ENCODE measurements at places on chromosomes 2 and 18.
A peak's percentile ranks its signal among the peaks of the same experiment; 100 is the strongest.

DNA sequence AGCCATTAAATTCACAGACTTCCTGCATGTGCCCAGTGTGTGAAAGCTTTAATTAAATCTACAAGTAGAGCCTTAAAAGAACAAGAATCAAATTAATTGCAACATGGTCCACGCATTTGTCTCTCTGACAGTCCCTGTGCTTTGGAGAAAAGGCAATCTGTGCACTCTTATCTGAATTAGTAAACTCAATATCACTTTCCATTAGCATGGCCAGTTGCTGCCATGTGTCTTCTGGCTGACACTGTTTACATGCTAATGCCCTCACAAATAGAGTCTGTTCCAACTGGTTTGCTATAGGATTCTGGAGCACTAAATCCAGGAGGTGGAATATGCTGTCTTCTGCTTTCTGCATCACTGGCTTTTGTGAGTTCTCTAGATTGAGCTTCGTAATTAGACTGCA, 434.5 kb upstream of the RAB12 start:
- no peak for DNase-seq

- DNase-seq = no peak
Observed at GRCh38 chr2:1588978-1589621, 155.2 kb downstream of the PXDN start.

- DNase-seq = no peak
Observed at GRCh38 chr2:105888625-105889024, 143.9 kb downstream of the NCK2 start.

DNA sequence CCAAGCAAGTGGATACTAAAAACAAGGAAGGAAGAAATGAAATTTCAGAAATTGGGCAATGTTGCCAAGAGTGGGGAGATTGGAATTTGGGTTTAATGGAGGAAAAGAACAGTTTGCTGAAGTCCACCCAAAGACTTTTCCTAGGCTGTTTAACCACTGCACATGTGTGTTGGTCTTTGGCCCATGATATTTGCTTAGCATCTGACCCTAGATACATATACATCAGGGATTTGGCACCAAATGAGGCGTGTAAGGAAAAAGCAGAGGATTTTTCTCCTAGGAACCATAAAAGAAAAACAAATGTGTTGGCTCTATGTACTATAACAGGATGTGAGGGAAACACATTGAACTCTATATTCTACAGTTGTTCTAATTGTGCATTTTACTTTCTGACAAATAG, 80.7 kb upstream of the CD28 start:
- no peak for DNase-seq

- DNase-seq = no peak
Observed at GRCh38 chr18:2091937-2092336, 479.4 kb downstream of the METTL4 start.

DNA sequence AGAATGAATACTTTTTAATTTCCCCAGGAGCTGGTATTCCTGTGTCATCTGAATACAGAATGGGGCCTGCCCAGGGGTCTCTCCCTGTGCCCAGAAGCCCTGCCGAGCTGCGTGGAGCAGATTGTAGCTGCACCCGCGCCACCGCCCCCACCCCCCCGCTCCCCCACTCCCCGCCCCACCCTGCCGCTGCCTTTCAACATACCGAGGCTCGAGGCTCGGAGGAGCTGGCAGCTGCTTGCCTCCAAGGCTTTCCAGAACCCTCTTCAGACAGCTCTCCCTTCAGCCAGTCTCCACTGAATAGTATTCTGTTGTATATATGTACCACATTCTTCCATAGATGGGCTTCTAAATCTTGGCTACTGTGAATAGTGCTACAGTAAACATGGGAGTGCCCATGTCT, 150.7 kb downstream of the TSN start:
- no peak for DNase-seq

DNA sequence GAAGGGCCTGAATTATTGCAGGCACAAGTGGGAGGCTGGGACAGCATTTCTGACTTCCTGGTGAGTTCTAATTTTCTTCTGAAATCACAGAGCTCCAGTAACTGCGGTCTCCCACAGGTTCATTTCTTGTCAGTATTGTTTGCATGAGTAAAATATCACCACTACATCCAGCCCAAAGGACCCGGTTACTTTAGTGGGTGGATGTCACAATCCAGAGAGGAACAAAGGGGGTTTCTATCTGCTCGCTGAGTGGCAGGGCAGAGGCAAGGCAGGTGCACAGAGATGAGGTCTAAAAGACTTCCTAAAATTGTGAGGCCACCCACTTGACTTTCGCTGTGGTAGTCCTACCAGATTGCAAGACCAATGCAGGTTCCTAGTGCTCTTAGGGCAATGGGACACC, 800.4 kb upstream of the ID2 start:
- DNase-seq = no peak

DNA sequence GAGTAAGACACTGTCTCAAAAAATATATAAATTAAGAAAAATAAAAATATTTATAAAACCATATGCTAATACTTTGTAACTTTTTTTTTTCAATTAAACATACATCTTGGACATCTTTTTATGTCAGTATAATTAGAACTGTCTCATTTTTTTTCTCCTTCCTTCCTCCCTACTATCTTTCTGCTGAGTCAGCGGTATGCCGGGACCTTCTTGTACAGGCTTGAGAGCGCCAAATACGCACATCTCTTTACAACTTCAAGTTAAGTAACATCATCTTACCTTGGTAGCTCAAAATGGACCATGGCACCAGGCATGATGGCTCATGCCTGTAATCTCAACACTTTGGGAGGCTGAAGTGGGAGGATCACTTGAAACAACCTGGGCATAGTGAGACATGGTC, 153.4 kb downstream of the FAM161A start:
- DNase-seq = no peak

DNA sequence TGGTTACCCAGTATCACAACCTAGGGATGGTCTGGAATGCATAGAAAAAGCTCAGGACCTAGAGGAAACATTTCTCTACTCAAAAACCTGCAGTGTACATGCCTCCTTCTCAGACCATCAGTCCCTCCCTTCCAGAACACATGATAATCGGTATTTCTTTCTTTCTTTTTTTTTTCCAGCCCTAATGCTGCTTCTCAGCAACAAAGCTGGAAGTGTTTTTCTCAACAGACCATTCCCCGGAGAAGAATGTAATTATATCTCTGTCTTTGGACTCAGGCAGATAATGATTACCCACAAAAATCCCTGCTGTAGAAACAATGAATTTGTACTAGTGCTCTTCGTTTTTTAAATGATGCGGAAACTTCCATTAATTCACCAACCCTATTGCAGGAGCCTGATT, 44.1 kb upstream of the NDUFV2 start:
- DNase-seq = no peak

GRCh38 chr2:165240916-165241315, 1.7 kb downstream of the SCN2A start:
- no peak for DNase-seq

GRCh38 chr18:79919089-79919488, 32.4 kb downstream of the SLC66A2 start:
- DNase-seq = no peak

- DNase-seq = peak; percentile 87
Observed at GRCh38 chr18:46104128-46104911, at the start of gene HAUS1. Gene HAUS1 (plus strand): TSS chr18:46104385. CDS start chr18:46104412, 27 bp downstream.

DNA sequence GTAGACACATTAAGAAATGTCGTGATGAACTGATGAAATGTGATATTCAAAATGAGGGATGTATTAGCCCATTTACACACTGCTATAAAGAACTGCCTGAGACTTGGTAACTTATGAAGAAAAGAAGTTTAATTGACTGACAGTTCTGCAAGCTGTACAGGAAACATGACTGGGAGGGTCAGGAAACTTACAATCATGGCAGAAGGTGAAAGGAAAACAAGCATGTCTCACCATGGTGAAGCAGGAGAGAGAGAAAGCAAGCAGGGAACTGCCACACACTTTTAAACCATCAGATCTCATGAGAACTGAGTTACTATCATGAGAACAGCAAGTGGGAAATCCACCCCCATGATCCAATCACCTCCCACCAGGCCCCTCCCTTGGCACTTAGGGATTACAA, 1010.8 kb upstream of the CELF4 start:
- no peak for DNase-seq

DNA sequence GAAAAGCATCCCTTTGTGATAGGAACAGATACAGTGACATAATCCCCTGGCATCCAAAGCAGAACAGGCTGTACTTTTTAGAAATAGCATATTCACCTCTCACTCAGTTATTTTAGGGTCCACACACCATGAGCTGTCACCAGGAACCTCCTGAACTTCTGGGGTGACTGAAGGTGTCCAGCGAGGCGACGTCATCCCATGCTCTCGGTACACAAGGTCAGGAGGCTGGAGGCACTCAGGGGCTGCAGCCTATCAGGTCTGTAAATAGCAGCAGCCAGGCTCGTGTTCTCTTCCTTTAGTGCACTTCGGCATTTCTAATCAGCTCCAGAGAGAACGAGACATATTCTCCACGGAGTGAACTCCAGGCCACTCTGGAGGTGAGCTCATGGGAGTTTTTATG, 98.3 kb downstream of the GATA6 start:
- no peak for DNase-seq

DNA sequence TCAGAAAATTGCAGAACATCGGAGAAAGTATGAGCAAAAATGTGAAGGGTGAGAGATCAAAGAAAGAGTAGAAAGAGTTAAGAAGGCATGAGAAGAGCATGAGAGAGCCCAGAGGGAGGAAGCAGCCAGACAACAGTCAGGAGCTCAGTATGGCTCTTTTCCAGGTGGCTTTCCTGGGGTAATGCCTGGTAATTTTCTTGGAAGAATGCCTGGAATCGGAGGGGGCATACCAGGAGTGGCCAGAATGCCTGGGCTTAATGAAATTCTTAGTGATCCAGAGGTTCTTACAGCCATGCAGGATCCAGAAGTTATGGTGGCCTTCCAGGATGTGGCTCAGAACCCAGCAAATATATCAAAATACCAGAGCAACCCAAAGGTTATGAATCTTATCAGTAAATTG, 271.8 kb upstream of the TFPI start:
- DNase-seq = no peak

GRCh38 chr18:13313006-13313686, 94.6 kb downstream of the LDLRAD4 start:
- peak; percentile 26 for DNase-seq

GRCh38 chr2:237333748-237334147, 80.2 kb downstream of the COL6A3 start:
- DNase-seq = no peak

DNA sequence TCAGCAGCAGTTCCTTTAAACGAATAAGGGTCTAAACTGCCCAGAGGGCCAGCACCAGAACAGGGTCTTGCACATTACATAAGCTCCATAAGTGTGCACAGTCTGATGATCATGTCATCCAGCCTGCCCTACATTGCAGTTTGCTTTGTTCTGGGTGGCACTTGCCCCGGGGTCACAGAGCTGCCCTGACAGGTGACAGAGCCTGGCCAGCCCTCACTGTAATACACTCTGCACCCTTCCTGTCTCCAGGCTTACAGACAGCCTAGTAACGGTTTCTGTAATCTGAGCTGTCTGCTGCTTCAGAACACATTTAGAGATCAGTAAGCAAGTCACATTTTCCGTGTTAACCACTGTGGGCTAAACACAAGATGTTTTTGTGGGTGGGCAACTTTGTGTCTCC, 213.3 kb downstream of the FAM210A start:
- no peak for DNase-seq

GRCh38 chr2:83340424-83340823, 1118.7 kb downstream of the SUCLG1 start:
- DNase-seq = no peak

DNA sequence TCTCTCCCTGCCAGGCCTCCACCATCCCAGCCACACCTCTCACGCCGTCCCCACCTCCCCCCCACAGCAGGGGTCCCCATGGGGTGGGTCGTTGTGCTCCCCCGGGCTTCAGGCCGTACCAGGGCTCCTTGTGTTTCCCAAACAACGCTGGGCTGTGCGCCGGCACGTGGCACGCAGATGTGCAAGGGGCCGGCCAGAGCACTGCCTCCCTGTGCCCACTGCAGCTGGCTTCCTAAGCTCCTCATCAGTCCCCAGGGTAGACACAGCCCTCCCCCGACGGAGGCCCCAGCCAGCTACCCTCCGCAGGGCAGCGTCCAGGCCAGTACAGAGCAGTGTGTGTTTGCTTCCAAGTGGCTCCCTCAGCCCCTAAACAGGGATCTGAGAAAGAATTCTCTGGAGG, 34.0 kb downstream of the BIN1 start:
- no peak for DNase-seq

DNA sequence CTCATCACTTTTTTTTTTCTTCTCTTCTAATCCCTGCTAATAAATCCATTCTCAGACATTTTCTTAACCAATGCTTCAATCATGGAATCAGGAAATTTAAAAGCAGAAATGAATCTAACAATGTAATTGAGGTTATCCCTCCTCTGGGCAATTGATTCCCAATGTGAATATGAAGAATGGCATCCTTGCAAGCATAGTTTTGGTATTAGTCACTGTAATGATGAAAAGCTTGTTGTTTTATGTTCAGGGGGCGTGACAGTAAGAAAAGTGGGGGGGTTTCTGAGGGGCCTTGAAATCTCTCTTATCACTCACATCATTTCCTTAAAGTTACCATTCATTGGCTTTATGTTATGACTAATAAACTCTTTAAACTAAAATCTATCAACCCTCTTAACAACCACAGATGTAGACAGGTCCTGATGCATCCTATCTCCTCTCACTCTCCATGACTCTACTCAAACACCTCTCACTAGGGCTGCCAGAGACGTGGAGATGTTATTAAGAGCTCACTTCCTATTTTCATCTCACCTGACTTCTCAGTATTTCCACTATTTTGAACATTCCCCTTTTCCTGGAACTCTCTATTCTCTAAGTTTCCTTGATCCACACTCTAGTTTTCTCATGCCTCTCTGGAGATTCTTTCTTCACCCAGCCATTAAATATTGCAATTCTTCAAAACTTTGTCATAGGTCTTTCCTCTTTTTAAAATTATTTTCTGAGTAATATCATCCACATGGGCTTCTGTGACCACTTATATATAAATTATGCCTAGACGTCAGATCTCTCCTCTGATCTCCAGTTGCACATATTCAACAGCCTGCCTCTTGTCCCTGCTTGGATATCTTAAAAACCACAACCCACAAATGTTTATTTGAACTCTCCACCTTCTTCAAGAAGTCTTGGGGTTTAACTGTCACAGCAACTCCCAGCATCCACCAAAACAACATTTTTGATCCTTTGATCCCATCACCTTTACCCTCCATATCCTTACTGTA, 332.9 kb downstream of the CDH2 start:
- DNase-seq = no peak

Measured in stimulated activated CD4-positive, alpha-beta T cell treated with anti-CD3 and anti-CD28 coated beads, Interleukin-4, amount 100 ng/mL, for 1 hour (primary cell).